Motor neuron (in vitro differentiated cells): ENCODE measurements at places on chromosomes 5 and 9.

DNA sequence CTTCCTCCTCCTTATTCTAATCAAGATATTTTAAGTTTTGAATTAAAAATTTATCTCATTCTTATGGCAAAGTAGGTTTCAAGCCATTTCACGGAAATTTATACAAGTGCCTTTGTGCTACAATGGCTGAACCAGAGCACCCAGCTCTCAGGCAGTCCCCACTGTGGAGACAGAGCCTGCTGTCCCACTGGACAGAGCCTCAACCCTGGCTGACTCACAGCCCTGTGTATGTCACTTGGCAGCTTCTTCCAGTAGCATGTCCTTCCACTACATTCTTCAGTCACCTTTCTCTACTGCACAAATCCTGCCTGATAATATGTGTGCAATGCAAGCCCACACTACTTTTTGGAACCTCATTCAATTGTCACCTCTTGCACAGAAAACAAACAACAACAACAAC, 253.1 kb downstream of the PDE4D start:
- peak; percentile 57 for ATAC-seq

DNA sequence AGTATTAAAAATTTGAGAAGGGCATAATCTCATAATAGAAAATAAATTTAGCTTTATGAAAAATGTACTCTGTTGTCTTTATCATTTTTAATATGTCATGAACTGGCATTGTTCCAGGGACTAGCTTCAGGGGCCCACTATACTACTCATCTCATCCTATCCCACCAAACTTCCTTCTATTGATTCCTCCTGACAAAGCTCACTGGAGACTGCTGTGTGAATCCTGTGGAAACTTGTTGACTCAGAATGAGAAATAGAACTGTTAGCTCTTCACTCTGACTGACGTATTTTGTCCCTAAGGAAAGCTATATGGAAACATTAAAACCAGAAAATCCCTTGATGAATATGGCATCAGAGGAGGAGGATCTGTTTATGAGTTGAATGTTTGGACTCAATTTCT, 29.8 kb upstream of the BNIP1 start:
- no peak for ATAC-seq

- no peak for ATAC-seq
Observed at GRCh38 chr5:36459176-36460135, 146.9 kb upstream of the SLC1A3 start.

GRCh38 chr9:120895951-120896350, 19.0 kb upstream of the PHF19 start:
- ATAC-seq = no peak

- no peak for ATAC-seq
Observed at GRCh38 chr9:38339496-38339895, 53.0 kb upstream of the ALDH1B1 start.
